ENCODE measurements at places on chromosomes 7 and 10. TPM values are rescaled to one million over a fixed set of nuclear protein-coding genes. Genes with fewer than 3 reads are reported as not detected.

CPA4 gene
- total RNA-seq: 44.4 TPM

DNA sequence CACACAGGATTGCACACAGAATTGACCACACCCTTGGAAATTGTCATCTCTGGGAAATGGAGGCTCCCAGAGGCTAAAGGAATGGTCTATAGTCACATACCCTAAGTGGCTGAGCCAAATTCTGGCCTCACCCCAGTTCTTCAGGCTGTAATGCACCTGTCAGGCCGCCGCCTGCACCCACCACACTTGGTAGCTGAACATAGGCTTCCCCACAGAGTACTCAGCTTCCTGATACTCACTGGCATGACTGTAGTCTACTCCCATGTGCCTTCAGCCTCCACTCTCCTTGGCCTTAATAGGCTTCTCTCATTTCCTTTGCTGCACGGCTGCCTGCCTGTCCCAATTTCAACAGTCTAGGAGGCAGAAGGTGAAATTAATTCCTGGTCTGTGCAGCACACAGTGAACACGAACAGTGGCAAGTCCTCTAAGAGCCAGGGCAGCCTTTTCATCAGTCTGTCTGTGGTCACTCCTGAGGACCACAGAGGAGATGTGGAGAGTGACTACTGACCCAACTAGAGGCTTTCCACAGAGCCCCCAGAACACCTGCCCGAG, 42.5 kb downstream of the NUDCD3 start:
- DNase-seq: no peak

AKR1E2 gene
- total RNA-seq: 2.4 TPM

RAB19 gene
- total RNA-seq: 0.72 TPM

GRCh38 chr10:119523895-119524719, 18.4 kb downstream of the RGS10 start:
- DNase-seq: no peak

ITPRID1 gene
- 0.63 TPM for total RNA-seq
